ENCODE measurements at places on chromosomes 5 and 9. TPM values are rescaled to one million over a fixed set of nuclear protein-coding genes. Genes with fewer than 3 reads are reported as not detected.

The CTXN3 gene
- total RNA-seq: not detected

The OMD gene
- total RNA-seq: not detected

The NMUR2 gene
- total RNA-seq: not detected

The SCGB3A2 gene
- total RNA-seq: not detected

The UGT3A2 gene
- not detected for total RNA-seq

The CCL21 gene
- total RNA-seq: not detected

The SPINK13 gene
- total RNA-seq: not detected

GRCh38 chr5:148840531-148840930 is 14.1 kb downstream of the ADRB2 start:
- no peak for DNase-seq

DNA sequence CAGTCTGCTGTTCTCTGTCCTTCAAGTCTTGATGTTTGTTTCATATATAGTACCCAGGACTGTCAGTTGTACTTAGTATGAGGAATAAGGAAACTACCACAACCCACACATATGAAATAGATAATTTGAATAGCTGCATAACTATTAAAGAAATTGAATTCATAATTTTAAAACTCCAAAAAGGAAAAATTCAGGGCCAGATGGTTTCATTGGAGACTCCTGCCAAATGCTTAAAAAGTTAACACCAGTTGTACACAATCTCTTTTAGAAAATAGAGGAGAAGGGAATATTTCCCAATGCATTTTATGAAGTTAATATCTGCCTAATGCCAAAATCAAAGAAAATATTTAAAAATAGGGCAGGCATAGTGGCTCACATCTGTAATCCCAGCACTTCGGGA is 24.6 kb upstream of the SPIN1 start:
- DNase-seq: no peak

DNA sequence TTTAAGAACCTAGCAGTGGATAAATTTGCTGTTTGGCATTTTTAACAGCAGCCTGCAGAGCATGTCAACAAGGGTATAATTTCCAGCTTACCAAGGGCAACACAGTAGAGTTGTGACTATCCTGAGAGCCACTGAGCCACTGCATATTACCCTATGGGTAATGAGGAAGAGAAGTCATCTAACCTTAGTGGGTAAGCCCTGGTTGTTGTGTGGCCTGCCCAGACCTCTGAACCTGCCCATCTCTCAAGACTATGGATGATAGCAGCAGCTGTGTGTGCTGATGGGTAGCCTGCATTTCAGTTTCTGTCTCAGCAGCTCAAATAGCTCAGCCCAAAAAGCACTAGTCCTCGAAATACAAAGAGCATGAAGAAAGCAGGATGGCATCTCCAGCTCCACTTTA is 56.1 kb upstream of the PIP5K1B start:
- DNase-seq: no peak

GRCh38 chr5:88883836-88884607 is 1.0 kb upstream of the MEF2C start:
- DNase-seq: no peak

DNA sequence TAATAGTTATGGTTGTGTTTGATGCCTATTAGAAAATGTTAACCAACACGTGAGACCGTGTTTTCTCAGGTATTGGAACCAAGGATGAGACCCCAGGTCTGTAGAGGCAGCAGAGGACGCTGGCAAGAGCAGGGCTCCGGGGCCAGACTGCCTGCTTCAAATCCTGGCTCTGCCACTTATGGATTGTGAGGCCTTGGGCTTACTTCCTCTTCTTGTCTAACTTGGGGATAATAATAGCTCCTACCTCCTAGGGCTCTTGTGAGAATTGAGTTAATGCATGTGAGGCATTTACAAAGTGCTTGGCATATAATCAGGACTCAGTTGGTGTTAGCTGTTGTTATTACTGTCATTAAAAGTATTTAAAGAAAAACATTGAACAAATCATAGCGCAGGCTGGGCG is 85.5 kb upstream of the PITX1 start:
- DNase-seq: no peak

DNA sequence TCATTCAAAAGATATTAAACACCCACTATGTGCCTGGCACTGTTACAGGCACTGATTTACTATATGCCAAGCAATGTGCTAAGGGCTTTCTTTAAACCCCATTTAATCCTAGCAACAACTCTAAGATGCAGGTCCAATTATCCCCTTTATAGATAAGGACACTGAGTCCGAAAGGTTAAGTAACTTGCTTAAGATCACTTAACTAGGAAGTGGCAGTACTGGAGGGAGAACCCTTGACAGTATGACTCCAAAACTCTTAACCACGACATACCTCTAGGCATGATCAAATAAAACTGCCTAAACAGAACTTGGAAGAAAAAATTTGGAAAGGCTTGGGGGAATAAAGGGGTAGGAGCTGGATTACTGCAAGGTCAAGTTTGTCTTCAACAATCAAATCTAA is 1.7 kb downstream of the RAB14 start:
- DNase-seq: no peak

DNA sequence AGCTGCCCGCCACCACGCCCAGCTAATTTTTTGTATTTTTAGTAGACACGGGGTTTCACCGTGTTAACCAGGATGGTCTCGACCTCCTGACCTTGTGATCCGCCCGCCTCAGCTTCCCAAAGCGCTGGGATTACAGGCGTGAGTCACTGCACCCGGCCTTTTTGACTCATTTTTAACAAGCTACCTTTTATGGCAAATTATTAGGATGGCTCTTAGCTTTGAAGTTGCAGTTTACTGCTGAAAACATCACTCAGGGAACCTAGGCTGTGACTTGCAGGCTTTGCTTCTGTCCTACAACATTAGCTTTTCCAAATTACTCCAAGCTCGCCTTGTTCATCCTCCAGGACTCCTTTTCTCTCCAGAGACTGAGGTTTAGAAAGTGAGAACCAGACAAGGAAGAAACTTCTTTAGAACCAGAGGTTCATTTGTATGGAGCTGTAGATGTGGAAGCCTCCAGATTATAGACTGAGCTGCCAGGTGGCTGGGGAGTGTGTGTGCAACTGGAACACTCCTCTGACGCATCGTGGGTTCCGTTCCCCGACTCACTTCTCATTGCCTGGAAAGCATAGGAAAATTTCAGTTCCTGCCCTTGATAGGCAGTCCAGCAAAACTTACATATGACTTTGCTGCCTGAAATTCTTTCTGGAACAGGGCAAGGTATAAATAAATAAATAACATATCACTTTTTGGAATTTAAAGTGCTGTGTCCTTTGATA is 23.8 kb upstream of the SPTAN1 start:
- DNase-seq: no peak

GRCh38 chr5:111116550-111116949 is 24.4 kb downstream of the WDR36 start:
- no peak for DNase-seq
